Uterine smooth muscle cell (primary cell): ENCODE measurements at places on chromosomes 2 and 18. TPM values are rescaled to one million over a fixed set of nuclear protein-coding genes. Genes with fewer than 3 reads are reported as not detected.

Gene B4GALT6
- 6.2 and 6.6 TPM in 2 replicates for total RNA-seq

Gene CAVIN2
- total RNA-seq = 1.2 and 4.4 TPM in 2 replicates

Gene GLB1L
- total RNA-seq = 17.5 and 19.1 TPM in 2 replicates

Gene DTNA
- total RNA-seq = 12.5 and 17.2 TPM in 2 replicates

Gene COX5B
- total RNA-seq = 191 and 262 TPM in 2 replicates
